ENCODE measurements at places on chromosomes 1 and 21.
A peak's percentile ranks its signal among the peaks of the same experiment; 100 is the strongest.

GRCh38 chr1:92797297-92797696, 12.4 kb upstream of the EVI5 start:
- no peak for DNase-seq

GRCh38 chr1:190904091-190904695, 426.5 kb upstream of the BRINP3 start:
- DNase-seq: no peak

DNA sequence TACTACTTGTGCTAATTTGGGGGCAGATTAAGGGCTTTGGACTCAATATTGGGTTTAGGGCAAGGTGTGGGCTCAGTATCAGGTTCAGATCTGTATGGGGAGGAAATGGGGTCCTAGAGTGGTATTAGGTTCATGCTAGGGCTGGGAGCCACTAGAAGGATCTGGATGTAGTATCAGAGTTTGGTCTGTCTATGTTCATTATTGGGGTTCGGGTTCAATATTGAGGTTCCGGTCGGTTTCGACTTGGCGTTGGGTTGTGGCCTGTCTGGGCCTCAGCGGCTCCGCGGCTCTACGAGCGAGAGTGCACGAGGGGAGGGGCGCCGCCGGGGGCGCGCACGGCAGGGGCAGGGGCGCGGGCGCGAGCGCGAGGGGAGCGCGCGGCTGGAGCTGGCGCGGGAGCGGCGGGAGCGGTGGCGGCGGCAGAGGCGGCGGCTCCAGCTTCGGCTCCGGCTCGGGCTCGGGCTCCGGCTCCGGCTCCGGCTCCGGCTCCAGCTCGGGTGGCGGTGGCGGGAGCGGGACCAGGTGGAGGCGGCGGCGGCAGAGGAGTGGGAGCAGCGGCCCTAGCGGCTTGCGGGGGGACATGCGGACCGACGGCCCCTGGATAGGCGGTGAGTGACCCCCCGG, at the start of gene PTPRF:
Gene PTPRF (plus strand): TSS at position 401 of the 624 bp plus-strand sequence. CDS start 14,193 bp downstream, outside the sequence.
- peak; percentile 31 for DNase-seq

DNA sequence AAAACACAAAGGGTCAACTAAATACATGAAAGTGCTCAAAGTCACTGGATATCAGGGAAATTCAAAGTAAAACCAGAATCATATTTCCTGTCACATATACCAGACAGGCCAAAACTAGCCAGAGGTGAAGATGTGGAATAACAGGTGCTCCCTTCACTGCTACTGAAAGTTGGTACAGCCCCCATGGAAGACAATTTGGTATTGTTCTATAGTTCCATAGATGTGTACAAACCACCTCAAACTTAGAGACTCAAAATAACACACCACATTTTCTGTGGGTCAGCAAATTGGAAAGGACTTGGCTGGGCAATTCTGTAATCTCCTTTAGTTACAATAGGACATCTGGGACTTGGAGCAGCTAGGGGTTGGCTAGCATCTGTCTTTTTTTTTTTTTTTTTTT, 24.5 kb upstream of the SOAT1 start:
- DNase-seq: no peak
